ENCODE measurements at places on chromosomes 11 and 22.

DNA sequence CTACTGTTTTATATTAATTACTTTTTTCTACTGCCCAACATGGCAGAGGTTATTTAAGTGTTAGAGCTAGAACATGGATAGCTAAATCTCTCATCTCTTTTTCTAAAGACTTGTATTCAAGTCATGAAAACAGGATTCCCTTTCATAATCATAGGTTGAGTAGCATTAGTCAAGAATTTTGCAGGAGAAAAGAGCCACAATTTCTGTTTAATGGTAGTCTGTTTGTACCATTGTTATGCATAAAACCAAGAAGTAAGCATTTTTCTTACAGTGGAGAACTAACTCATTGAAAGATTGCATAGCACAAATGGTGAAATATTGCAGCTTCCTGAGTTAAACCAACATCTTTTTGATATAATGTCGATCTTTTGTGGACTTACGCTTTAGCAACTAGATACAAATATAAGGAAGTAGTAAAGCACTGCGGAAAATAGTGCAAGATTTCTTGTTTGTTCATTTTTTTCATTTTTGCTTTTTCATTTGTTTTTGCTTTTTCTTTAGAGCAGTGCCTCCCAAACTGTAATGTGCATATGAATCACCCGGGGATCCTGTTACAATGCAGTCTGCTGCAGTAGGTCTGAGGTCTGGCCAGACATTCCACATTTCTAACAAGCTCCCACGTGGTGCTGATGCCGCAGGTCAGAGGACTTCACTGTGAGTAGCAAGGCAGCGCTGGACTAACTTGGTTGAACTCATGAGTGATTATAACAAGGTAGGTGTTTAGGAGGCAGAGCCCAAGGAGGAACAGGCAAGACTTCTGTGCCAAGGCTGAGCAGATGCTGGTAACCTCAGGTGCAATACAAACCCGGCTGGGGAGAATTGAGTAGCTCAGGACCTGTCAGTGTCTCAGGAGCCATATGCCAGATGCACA is 4.6 kb downstream of the ETS1 start:
- no peak for DNase-seq

- DNase-seq: peak; percentile 25
Observed at GRCh38 chr22:48627203-48627602, 1200.5 kb downstream of the BRD1 start.

- no peak for DNase-seq
Observed at GRCh38 chr11:125464666-125465065, 31.4 kb downstream of the FEZ1 start.

DNA sequence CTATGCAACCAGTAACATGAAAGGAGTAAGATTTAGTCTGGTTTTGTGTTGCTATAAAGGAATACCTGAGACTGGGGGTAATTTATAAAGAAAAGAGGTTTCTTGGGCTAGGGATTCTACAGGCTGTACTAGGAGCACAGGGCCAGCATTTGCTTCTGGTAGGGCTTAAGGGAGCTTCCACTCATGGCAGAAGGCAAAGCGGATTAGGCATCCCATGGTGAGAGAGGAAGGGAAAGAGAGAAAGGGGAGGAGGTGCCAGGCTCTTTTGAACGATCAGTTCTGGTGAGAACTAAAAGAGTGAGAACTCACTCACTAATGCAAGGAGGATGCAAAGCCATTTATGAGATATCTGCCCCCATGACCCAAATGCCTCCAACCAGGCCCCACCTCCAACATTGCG is 283.2 kb downstream of the OPCML start:
- no peak for DNase-seq

DNA sequence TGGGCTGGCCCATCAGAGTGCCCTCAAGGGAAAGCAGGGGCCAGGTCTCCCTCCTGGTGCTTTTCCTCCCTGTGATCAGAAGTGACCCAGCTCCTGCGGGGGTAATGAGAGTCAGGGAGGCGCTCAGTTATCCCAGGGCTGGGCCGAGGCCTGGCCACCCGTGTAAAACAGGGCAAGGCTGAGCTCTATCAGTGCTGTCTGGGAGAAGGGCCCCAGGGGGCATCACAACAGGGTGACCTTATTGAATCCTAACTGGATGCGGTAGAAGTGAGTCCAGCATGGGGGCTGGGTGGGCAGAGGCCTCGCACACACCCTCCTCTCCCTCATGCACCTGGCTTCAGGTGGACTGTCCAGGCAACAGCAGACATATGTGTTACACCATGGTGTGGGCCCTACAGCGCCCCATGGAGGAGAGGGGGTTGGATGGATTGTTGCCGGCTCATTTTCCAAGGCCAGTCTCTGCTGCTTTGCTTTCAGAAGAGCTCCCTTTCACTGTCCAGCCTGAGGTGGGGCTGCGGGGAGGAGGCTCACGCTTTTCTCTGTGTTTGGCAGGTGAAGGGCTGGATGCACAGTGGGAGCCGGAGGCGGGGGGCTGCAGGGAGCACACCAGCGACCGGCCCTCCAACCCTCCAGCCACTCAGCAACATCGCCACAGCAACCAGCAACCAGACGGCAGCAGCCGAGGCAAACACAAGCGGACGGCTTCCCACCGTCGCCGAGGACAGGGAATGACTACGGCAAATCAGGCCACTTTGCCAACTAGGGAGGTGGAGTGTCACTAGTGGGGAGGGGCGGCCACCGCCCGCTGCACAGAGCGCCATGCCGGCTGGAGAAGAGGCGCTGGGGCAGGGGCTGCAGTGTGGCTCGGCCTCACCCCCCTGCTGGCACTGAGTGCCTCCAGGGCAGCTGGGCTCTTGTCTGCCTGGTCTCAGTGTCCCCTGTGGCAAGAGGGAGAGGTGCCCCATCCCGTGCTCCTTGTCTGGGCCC is 24.7 kb downstream of the GNAZ start:
- DNase-seq: no peak

DNA sequence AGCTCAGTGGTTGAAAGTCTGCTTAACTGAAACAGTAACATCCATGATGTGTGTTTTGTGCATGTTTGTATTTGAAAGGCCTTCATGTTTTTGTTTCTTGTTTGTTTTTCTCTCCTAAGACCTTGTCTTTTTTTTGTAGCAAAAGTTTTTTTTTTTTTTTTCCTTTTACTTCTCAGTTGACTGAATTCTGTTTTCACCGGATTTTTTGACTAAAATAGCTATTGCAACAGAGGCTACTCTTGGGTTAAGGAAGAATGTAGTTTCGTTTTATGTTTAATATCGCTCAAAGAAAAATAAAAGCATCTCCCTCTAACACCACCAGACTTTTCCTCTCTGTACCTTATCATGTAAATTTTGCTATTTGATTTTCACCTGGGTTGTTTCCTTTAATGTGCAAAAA is 15.1 kb downstream of the APOL6 start:
- no peak for DNase-seq

- no peak for DNase-seq
Observed at GRCh38 chr22:49072996-49073645, 754.6 kb downstream of the BRD1 start.

GRCh38 chr11:7583248-7583647 is 69.4 kb downstream of the PPFIBP2 start:
- DNase-seq: no peak

- DNase-seq: no peak
Observed at GRCh38 chr22:40204321-40205116, 26.8 kb downstream of the TNRC6B start.

DNA sequence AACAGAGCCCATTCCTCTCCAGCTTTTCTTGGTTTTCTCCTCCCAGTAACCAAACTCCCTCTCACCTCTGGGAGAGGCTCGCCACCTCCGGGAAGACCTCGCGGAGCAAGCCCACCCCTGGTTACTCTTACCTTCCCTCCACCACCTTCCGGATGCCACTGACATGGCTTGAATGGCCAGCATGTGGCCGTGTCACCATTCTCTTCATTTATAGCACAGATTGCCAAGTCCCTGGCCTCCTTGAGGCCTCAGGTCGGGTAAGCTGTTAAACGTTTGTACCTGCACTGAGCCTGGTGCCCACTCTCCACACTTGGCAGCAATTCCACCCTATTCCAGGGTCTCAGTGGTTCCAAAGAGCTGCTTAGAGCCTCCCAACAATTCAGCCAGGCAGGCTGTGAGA is 8.0 kb upstream of the FXYD2 start:
- DNase-seq: no peak

- no peak for DNase-seq
Observed at GRCh38 chr11:95886462-95886861, 37.4 kb downstream of the MTMR2 start.

- no peak for DNase-seq
Observed at GRCh38 chr11:70675697-70676374, 277.5 kb downstream of the CTTN start.

- DNase-seq: no peak
Observed at GRCh38 chr22:20241579-20242392, 26.3 kb downstream of the RTN4R start.

DNA sequence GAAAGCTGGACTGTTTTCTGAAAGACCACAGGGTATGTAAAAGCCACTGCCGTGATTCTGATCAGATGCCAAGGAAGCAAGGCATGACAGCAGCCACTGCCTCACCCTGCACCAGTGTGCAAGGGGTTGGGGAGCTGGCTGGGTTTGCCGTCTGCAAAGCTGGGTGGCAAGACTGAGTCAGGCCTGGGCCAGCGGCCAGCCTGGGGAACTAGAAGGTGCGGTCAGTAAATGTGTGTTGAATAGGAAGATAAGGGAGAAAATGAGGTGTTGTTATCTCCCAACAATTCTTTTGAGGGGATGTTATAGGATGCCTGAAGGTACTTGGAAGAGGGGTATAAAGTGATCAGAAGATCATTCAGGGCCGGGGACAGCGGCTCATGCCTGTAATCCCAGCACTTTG is 8.0 kb downstream of the VSTM5 start:
- DNase-seq: no peak

DNA sequence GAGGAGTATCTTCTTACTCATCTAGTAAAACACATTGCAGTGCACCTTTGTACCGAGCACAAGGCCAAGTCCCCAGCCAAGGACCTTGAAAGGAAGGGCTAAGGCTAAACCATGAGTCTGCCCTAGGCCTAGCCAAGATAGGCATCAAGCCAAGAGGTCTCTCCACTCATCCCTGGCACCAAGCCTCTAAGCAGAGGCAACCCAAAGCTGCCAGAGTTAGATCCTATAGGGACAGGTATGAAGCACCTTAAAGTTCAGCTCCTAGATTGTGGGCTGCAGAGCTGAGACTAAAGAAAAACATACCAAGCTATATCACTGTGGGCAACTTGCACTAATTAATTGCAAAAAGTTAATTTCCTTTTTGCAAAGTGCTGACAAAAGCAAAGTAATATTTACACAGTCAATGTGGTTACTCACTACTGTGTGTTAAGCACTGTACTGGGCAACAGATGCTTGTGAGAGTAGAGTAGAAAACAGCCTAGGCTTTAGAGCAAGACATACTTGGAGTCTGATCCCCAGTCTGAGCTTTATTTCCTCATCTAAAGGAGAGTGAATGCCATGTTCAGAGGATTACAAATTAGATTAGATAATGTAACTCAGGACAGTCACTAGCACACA is 7.2 kb downstream of the COA4 start:
- DNase-seq: no peak

DNA sequence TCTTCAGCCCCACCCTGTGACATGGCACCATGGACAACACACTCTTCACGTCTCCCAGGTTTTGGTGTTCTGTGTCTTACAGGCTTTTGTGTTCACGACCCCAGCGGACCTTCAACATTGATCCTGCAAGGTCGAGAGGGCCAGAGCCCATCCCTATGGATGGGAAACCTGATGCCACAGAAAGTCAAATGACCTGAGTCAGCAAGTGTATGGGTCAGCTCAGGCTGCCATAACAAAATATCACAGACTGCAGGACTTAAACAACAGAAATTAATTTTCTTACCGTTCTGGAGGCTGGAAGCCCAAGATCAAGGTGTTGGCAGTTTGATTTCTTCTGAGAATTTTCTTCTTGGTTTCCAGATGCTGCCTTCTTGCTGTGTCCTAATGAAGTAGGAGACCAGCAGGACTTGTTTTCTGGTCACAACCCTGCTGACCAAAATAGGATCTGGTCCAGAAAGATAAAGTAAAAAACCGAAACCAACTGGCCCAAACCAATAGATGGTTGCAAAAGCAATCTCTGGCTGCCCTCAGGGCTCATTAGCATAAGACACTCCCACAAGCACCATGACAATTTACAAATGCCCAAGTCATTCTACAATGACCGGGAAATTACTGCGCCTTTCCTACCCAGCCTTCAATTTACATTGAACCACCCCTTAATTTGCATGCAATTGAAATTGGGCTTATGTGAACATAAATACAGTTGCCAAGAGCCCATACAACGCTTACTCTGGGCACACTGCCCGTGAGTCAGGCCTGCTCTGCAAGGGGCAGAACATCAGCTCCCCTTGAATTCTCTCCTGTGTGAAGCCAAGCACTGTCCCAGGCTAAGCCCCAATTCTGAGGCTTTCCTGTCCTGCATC is 113.9 kb downstream of the RPS6KA4 start:
- no peak for DNase-seq

GRCh38 chr22:38770257-38770949 is 14.6 kb upstream of the SUN2 start:
- no peak for DNase-seq

DNA sequence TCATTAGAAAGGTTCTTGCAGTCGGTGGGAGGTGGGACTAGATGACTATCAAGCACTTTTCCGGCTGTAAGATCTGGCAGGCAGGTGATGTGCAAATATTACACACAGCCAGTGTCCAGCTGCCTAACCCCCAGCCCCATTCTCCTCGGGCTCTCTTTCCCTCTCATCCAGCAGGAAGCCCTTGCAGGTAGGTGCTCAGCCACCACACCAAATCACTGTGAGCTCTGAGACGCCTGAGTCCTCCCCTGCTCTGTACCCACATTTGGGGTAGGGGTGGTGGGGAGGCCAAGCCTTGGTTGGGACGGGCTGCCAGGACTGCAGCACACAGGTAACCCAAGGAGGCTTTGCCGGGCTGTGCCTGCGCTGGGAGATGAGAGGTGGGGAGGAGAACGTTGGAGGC is 601 bp downstream of the ART5 start:
- no peak for DNase-seq

DNA sequence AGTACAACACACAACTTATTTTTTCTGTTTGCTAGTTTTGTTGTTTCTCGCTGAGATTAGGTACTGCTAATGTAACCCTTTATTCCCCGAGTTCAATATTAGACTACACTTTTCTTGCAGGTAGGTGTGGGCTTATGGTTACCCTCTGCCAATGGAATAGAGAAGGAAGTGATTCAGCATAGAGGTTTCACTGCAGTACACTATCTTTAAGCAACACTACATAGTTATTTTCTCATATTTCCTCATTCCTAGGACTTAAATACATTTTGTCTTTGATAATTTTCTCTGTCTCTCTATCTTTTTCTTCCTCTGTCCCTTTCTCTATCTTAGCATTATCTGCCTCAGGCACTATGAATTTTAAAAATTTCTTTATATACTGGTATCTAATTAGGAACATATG is 791.0 kb downstream of the FAM181B start:
- no peak for DNase-seq

DNA sequence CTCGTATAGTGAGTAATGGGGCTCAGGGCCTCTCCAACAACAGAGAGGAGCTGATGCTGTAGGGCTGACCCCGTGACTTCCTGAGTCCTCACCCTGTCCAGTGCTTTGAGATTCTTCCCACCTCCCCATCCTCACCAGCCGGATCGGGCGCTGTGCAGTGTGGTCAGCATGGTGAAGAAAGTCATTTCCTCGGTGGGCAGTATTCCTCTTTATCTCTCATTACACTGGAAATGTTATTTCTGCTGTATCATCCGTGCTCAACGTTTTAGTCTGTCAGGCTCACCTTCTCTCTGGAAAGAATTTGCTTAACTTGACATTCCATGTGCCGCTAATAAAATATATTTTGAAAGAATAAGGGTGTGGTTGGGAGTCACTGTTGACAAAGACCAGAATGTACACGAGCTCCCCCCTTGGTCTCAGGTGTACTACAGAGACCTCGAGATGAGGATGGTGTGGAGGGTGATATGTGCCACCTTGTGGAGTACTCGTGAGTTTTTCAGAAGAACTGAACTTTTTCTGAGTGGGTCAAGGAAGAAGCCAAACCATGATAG is 25.7 kb upstream of the SCGB1A1 start:
- no peak for DNase-seq
